IMR-90 (cell line): ENCODE measurements at places on chromosomes 12 and 14. TPM values are rescaled to one million over a fixed set of nuclear protein-coding genes. Genes with fewer than 3 reads are reported as not detected.
A peak's percentile ranks its signal among the peaks of the same experiment; 100 is the strongest.

- no peak for DNase-seq
Observed at GRCh38 chr12:119169150-119169549, 9.6 kb upstream of the HSPB8 start.

DNA sequence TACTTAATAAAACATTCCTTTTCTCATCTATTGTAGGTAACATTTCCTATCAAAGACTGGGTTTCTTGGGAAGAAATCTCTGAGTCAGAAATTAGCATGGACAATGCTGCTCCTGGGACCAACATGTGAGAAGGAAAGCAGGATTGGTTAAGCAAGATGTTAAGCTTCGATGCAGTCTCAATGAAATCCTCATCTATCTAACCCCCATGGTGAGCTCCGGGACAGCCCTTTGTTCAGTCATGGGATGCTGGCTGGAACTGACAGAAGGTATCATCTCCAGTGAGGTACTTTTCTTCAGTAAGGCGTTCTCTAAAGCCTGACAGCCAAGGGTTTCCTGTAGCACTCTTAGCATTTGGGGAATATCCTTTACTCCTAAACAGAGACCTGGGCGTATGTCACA is 82.8 kb upstream of the SINHCAF start:
- no peak for DNase-seq

DNA sequence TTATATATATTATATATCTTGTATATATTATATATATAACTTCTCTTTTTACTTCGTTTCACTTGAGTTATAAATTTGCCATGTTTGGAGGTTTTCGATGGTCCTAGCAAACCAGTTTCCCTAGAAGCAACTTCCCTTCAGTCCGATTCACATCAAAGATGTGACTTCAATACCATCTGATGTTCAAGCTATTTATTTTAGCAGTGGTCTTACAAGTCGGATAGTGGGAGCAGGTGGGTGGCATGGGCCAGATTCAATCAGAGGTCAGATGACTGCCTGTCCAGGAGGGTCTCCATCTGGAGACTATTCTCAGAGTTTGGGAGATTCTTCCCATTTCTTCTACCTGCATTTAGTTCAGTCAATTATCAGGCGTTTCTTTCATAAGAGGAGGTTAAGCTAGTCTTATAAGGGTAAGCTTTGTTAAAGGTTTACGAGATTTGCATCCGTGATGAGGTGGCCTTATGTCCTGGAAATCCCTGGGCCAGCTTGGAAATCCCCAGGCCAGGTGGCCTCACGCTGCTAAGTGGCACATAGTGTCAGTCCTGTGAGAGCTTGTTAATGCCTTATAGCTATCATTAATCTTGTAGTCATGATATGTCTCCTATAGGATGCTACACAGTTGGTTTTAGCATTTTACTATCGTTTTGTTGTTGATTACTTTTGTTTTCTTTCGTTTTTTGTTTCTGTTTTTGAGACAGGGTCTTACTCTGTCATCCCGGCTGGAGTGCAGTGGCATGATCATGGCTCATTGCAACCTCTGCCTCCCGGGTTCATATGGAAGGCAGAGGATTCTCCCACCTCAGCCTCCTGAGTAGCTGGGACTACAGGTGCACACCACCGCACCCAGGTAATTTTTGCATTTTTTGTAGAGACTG is 145.8 kb downstream of the BICD1 start:
- DNase-seq = no peak

GRCh38 chr14:85444635-85445034 is 85.3 kb upstream of the FLRT2 start:
- peak; percentile 25 for DNase-seq

DNA sequence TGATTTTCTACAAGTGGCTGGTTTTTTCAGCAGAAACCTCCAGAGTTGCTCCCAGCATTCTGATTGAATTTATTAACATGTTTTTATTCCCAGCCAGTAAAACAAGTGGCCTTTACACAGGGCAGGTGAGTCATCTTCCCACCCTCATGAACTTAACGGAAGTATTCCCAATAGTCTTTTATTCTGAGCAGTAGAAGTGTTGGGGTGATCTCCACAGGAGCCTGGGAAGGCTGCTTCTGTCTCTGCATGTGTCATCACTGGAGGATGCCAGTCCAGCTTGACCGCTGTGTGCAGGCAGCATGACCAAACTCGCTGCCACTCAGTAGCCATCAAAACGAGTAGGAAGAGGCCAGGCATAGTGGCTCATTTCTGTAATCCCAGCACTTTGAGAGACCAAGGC is 13.4 kb upstream of the DNAH10 start:
- DNase-seq = peak; percentile 49

GRCh38 chr12:121172145-121172544 is 37.8 kb upstream of the P2RX4 start:
- no peak for DNase-seq

- DNase-seq = no peak
Observed at GRCh38 chr14:28102814-28103213, 663.8 kb upstream of the FOXG1 start.

DNA sequence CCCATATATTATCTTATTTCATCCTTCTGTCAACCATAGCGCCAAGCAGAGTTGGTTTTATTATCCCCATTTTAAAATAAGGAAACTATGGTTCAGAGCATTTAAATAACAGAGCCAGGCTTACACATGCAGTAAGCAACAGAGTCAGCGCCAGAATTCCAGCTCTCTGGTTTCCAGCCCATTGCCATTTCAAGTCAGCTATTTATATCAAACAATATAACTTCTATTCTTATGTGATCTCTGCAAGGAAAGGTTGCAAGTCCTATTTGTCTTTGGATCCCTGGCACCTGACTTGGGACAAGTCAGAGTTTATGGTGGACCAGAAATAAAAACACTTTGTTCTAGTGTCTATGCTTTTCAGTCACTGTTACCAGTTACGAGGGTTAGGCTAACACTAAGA is 174.1 kb upstream of the EEA1 start:
- DNase-seq = no peak

- peak; percentile 20 for DNase-seq
Observed at GRCh38 chr12:123393747-123394146, 9.8 kb downstream of the KMT5A start.

GRCh38 chr14:21024585-21025370 is at the start of gene NDRG2:
Gene NDRG2 (minus strand): TSS chr14:21025061. CDS start chr14:21023315, 1,746 bp downstream.
- no peak for DNase-seq

- DNase-seq = peak; percentile 22
Observed at GRCh38 chr12:12791756-12792369, 6.4 kb downstream of the APOLD1 start.

DNA sequence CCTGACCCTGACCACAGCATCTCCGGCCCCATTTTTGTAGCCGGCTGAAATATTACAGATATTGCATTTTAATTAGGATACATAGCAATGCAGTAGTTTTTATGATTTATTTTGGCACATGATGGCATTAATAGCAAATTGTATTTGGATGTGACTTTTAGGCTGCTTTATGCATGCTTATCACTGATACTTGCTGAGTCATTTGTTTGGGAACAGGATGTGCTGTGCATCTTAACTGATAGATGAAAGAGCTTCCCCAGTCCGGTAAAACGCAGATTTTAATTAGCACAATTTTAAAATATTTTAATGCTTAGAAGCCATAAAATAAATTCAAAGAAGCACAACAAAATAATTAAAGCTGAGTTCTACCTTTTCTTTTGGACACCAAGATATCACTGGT is 90.7 kb downstream of the OTOGL start:
- DNase-seq = peak; percentile 21

DNA sequence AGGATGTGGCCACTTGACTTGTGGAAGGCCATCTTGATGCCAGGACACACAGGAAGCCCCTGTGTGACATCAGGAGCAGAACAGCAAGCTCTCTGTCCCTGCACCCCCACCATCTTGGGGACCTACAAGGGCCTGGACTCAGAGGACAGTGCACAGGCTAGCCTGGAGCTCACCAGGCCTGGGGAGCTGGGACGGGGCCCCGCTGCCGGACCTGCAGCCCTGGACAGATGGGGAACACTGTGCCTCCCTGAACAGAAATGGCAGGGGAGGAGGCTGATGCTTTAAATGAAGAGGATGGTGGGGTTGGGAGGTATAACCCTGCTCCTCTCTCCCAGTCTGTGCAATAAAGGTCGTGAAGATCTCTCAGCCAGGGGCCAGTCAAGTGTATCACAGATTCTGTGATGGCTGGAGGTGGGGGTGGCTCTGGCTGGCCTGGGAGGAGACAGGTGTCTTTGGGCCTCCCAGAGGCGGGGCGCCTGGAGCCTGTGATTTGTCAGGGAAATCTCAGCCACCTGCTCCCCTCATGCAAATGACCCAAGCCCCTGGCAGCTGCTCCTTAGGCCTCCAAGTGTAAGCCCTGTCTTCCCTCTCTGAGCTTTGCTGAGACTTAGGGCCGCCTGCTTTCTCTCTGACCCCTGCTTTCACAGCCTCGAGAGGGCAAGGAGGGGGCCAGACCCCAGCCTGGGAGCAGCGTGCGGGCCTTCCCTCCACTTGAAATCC is 1.1 kb upstream of the GNB3 start:
- no peak for DNase-seq

DNA sequence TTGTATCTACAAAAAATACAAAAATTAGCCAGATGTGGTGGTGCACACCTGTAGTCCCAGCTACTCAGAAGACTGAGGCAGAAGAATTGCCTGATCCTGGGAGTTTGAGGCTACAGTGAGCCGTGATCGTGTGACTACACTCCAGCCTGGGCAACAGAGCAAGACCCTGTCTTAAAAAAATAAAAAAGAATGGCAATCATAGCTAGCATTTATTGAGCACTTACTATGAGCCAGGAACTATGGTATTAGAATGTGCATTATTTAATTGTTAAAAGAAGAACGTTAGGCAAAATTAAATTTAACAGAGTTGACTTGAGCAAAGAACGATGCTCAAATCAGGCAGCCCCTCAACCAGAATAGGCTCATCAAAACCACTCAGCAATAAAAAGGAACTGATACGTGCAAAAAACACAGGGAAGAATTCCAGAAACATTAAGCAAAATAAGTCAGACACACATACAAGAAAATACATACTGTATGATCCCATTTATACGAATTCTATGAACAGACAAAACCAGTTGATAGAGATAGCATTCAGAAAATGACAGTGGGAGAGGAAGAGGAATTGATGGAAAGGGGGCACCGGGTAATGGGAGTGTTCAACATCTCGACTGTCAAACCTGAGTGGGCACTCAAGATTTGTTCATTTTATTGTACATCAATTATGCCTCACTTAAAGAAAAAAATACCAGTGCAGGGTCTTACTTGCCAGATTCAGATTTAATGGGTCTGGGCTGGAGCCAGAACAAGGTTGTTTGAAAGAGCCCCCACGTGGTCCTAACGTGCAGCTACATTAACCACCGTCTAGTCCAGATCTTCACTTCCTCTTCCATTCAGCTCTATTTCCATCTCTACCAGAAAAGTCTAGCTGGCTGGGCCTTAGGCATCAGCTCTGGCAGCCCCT is 8.0 kb downstream of the SCNN1A start:
- DNase-seq = peak; percentile 28

DNA sequence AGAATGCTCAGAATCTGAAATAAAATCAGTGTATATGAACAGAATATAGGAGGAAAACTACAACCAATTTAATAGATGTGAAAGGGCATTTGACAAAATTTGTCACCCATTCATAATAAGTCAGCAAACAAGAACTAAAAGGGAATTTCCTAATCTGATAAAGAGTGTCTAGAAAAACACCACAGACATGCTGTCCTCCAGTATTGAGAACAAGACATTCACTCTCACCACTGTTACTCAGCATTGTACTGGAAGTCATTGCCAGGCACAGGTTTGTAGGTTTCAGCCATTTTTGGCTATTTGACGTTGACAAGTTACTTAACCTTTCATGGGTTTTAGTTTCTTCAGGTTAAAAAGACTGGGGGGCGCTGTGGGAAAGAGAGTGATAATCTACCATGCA is 13.2 kb downstream of the EIF2S1 start:
- no peak for DNase-seq

- DNase-seq = peak; percentile 72
Observed at GRCh38 chr12:127548123-127548553, 718.8 kb upstream of the TMEM132C start.

- no peak for DNase-seq
Observed at GRCh38 chr12:6953442-6954315, 2.5 kb downstream of the PTPN6 start.

- DNase-seq = no peak
Observed at GRCh38 chr14:106491851-106492250, 965.5 kb downstream of the TMEM121 start.

- no peak for DNase-seq
Observed at GRCh38 chr14:74240794-74241651, 1.8 kb downstream of the VSX2 start.

DNA sequence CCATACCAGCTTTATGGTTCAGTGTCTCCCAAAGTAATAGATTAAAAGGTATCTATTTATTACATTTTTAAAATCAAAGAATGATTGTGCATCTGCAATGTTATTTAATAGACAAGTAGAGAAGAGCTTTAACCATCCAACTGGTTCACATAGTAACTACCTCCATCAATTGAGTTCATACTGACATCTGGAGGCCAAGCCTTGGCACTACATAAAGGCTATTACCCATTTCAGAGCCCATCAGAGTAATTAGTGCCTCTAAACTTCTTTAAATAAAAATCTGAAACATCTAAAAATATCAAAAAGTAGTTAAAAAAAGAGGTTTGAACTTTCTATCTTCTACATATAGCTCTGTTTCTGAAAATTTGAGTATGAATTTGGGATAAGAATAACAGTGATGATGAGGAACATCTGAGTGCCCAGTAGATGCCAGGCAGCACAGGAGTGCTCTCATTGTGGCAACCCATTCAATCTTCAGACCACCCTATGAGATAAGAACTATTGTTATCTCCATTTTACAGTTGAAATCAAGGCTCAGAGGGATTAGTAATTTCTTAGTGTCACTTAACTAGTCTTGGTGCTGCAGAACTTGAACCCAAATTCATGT is 132.9 kb upstream of the DAAM1 start:
- peak; percentile 72 for DNase-seq

DNA sequence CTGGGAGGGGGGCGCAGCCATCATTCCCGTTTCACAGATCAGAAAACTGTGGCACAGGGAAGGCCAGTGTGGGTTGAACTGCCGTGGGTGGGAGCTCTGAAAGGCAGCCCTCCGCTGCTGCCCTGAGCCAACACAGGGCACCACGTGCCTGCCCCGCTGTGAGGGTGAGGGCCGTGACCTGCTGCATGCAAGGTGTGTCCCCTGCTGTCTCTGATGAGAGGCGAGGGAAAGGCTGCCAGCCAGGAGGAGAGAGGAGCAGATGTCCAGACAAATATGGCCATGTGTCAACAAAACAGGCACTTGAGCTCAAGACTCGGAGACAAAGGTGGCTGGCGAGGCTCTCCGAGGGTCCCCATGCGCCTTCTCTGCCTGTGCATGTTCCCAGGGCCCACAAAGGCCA is 108.8 kb downstream of the RBM19 start:
- DNase-seq = no peak

The CHGA gene
- not detected in 2 replicates for total RNA-seq

The PLXNC1 gene
- 1.1 and 1.6 TPM in 2 replicates for total RNA-seq

The LALBA gene
- total RNA-seq = not detected in 2 replicates

The NUMB gene
- total RNA-seq = 41.7 and 45.9 TPM in 2 replicates

The LGMN gene
- total RNA-seq = 18.9 and 19.2 TPM in 2 replicates

The CACNA1C gene
- 1.6 and 1.9 TPM in 2 replicates for total RNA-seq

The RAD51AP1 gene
- 6.5 and 15.3 TPM in 2 replicates for total RNA-seq

The CAPZA3 gene
- not detected in 2 replicates for total RNA-seq

The KRT85 gene
- total RNA-seq = not detected in 2 replicates

The DDN gene
- under 0.01 and 0.18 TPM in 2 replicates for total RNA-seq

The USP44 gene
- 33.5 and 40.3 TPM in 2 replicates for total RNA-seq

The ELK3 gene
- total RNA-seq = 14.5 and 20.0 TPM in 2 replicates

The P2RX7 gene
- under 0.01 and 0.18 TPM in 2 replicates for total RNA-seq

The INSM2 gene
- not detected in 2 replicates for total RNA-seq
